Prostate gland (tissue), 2 donors: ENCODE measurements at places on chromosomes 4 and X. TPM values are rescaled to one million over a fixed set of nuclear protein-coding genes. Genes with fewer than 3 reads are reported as not detected.

The HPGD gene
- total RNA-seq, result 37.7 TPM

The SHROOM3 gene
- total RNA-seq, result 107 TPM

GRCh38 chr4:142043509-142043908 lies 407.1 kb downstream of the IL15 start:
- no peak for DNase-seq
- no peak overlapping the region for H3K4me3 ChIP-seq
- no peaks in the 10 kb centered on the region for H3K36me3 ChIP-seq

DNA sequence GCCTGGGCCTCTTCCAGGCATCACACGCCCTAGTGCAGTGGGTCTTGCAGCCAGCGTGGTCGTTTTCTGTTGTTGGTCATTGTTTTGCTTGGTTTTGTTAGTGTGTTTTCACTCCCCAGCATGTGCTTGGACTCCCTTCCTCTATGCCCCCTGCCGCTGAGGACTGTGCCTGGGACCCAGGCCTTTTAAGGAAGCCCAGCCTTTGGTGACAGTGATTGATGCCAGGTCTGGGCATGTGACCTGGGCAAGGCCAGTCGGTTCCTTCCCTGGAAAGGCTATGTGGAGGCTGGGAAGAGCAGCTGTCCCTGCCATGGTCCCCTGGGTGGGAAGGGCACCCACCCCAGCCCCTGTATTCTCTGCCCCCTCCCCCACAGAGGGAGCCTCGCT lies 8.8 kb upstream of the GRPEL1 start:
- H3K4me1 ChIP-seq, result no peaks in the 10 kb centered on the region
- no peaks in the 10 kb centered on the region for H3K36me3 ChIP-seq
- no peak overlapping the region for H3K4me3 ChIP-seq
- H3K27me3 ChIP-seq, result no peaks in the 10 kb centered on the region
- H3K27ac ChIP-seq, result no peak overlapping the region

DNA sequence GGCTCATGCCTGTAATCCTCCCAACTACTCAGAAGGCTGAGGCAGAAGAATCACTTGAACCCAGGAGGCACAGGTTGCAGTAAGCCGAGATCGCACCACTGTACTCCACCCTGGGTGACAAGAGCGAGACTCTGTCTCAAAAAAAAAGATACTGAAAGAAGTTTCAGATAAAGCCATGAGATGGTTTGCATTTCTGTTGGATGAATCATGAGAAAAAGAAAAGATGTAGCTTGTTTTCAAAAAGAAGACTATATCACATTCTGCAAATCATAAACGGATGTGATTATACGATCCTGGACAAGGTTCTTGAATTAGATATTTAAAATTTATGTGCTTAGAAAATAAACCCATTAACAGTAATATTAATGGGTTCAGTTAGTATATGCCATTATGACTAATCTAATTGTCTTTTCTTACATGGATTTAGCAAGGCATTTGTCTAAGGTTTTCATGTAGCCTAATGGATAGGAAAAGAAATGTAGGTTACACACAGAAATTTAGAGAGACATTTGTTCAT lies 345.9 kb downstream of the SLC7A11 start:
- no peak for DNase-seq
- no peak overlapping the region for H3K4me3 ChIP-seq
- H3K36me3 ChIP-seq, result no peaks in the 10 kb centered on the region
- no peaks in the 10 kb centered on the region for H3K27me3 ChIP-seq

GRCh38 chr4:100690812-100691211 lies 173.0 kb upstream of the EMCN start:
- no peak overlapping the region for H3K4me3 ChIP-seq
- H3K27ac ChIP-seq, result no peak overlapping the region
- H3K27me3 ChIP-seq, result no peaks in the 10 kb centered on the region

The CAPN6 gene
- total RNA-seq, result 0.50 TPM

The RNF212 gene
- 15.3 TPM for total RNA-seq

- DNase-seq, result no peak
- H3K27ac ChIP-seq, result no peak overlapping the region
- H3K27me3 ChIP-seq, result no peaks in the 10 kb centered on the region
- H3K4me3 ChIP-seq, result no peak overlapping the region
- H3K36me3 ChIP-seq, result no peaks in the 10 kb centered on the region
Observed at GRCh38 chr4:177051473-177052060, 258.1 kb upstream of the NEIL3 start.

The EDA2R gene
- total RNA-seq, result 3.8 TPM

GRCh38 chrX:29671421-29671820 lies 543.9 kb upstream of the MAGEB2 start:
- H3K27me3 ChIP-seq, result no peaks in the 10 kb centered on the region
- no peak overlapping the region for H3K4me3 ChIP-seq
- no peaks in the 10 kb centered on the region for H3K36me3 ChIP-seq

The RADX gene
- 0.96 TPM for total RNA-seq

DNA sequence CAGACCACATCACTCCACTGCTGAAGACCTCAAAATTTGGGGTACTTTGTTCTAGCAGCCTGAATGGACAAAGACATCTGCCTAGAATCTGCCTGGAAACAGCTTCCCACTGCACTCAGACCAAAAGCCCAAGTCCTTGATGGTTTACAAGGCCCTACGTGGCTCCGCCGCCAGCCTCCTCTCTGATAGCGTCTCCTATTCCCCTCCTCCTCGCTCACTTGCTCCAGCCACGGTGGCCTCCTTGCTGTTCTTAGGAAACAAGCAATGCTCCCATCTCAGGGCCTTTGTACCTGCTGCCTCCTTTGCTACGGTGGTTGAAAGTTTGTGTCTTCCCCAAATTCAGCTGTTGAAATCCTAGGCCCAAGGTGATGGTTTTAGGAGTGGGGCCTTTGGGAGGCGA lies 34.7 kb upstream of the SORCS2 start:
- H3K4me1 ChIP-seq, result no peaks in the 10 kb centered on the region
- H3K27ac ChIP-seq, result no peak overlapping the region
- H3K27me3 ChIP-seq, result no peaks in the 10 kb centered on the region
- no peaks in the 10 kb centered on the region for H3K36me3 ChIP-seq
- DNase-seq, result no peak
- no peak overlapping the region for H3K4me3 ChIP-seq

The IQSEC2 gene
- 38.7 TPM for total RNA-seq

DNA sequence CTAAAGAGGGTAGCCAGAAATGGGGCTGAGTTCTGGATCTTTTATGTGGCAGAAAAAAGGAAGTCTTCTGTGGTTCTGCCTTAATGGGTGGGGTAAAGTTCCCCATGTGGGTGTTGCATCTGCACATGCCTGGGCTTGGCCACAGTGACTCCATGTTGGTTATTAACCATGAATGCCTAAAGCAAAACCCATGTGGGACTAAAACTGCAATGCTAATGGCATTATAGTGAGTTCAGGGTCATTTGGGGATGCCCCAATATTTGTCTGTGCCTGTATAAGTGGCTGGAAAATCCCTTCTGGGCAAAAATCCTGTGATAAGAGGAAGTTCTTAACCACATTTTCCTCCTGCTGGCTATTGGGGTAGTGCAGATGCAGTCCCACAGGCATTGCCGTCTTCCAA lies 857.4 kb downstream of the FAT4 start:
- DNase-seq, result no peak
- no peaks in the 10 kb centered on the region for H3K27me3 ChIP-seq
- no peak overlapping the region for H3K27ac ChIP-seq
- no peak overlapping the region for H3K4me3 ChIP-seq

GRCh38 chrX:139691843-139692505 lies 16.0 kb downstream of the MCF2 start:
- no peaks in the 10 kb centered on the region for H3K27me3 ChIP-seq
- H3K36me3 ChIP-seq, result no peaks in the 10 kb centered on the region
- H3K27ac ChIP-seq, result no peak overlapping the region
- peak overlapping the region; percentile 31 for H3K4me3 ChIP-seq

DNA sequence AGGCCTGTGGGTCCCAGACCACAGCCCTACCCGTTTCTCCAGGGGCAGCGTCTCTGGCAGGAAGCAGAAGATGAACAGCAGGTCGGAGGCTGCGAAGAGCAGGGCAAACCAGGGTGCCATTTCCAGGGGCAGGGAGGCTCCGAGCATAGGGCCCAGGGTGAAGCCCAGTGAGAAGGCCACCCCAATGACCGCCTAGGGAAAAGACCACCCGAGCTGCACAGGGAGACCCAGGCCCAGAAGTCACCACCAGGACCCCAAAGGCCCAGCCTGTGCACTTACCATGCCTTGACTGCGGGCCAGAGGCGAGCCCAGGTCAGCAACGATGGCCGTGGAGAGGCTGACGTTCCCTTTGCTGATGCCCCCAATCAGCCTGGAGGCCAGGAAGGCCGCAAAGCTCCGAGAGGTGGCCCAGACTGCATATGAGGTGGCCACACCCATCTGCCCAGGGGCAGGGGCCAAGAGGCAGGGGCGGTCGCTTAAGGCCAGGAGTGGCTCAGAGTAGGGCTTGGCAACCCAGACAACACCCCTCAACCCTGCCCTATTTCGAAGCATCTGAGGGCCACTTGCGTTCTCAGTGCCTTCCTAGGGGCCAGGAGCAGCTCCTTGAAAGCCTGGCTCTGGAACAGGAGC lies 30.8 kb downstream of the NOP14 start:
- peaks cover 8% of the 10 kb centered on the region for H3K36me3 ChIP-seq
- no peak for DNase-seq
- peaks cover 31% of the 10 kb centered on the region for H3K4me1 ChIP-seq
- H3K4me3 ChIP-seq, result no peak overlapping the region
- no peaks in the 10 kb centered on the region for H3K27me3 ChIP-seq

The MAGEC2 gene
- not detected for total RNA-seq

The NIPAL1 gene
- total RNA-seq, result 5.6 TPM

- H3K27me3 ChIP-seq, result no peaks in the 10 kb centered on the region
- H3K36me3 ChIP-seq, result no peaks in the 10 kb centered on the region
- H3K27ac ChIP-seq, result no peak overlapping the region
- H3K4me3 ChIP-seq, result no peak overlapping the region
- no peaks in the 10 kb centered on the region for H3K4me1 ChIP-seq
Observed at GRCh38 chrX:124605511-124605910, 259.1 kb downstream of the SH2D1A start.

DNA sequence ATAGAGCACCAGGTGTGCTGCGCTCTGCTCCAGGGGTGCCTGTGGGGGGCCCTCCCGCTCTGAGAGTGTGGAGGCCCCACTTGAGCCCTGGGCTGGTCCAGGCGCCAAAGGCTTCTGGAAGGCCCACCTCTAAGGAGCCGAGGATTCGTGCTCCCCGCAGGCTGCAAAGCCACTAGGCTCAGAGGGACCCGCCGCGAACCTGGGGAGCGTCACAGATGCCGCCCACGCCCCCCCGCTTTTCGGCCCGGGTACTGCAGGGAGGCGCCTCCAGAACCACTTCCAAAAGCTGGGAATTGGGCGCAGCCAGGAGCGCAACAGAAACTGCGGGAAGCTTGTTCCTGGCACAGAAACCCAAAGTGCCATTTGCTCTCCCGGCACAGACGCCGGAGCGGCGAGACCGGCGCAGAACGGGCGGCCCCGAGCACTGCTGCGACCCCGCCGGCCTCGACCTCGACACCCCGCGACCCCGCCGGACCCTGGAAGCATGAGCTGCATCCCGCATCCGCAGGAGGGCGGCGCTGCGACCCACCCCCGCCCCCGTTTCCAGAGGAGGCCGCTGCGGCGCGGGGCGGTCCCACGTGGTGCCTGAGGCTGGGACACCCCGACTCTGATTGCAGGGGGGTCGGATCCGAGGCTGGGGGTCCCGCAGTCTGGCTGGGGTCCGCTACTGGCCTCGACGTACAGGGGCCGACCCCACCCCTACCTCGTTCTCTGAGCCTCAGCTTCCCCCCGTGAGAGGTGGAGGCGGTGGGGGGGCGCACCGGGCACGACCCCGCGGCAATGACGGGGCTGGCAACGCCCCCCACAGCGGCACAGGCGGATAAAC lies 30.8 kb downstream of the CPLX1 start:
- H3K27ac ChIP-seq, result no peak overlapping the region
- H3K36me3 ChIP-seq, result no peaks in the 10 kb centered on the region
- peak overlapping the region; percentile 6 for H3K4me3 ChIP-seq
- peaks cover 7% of the 10 kb centered on the region for H3K27me3 ChIP-seq
- peaks cover 6% of the 10 kb centered on the region for H3K4me1 ChIP-seq

The TCP11X2 gene
- total RNA-seq, result 0.40 TPM

The MID1 gene
- total RNA-seq, result 26.1 TPM

DNA sequence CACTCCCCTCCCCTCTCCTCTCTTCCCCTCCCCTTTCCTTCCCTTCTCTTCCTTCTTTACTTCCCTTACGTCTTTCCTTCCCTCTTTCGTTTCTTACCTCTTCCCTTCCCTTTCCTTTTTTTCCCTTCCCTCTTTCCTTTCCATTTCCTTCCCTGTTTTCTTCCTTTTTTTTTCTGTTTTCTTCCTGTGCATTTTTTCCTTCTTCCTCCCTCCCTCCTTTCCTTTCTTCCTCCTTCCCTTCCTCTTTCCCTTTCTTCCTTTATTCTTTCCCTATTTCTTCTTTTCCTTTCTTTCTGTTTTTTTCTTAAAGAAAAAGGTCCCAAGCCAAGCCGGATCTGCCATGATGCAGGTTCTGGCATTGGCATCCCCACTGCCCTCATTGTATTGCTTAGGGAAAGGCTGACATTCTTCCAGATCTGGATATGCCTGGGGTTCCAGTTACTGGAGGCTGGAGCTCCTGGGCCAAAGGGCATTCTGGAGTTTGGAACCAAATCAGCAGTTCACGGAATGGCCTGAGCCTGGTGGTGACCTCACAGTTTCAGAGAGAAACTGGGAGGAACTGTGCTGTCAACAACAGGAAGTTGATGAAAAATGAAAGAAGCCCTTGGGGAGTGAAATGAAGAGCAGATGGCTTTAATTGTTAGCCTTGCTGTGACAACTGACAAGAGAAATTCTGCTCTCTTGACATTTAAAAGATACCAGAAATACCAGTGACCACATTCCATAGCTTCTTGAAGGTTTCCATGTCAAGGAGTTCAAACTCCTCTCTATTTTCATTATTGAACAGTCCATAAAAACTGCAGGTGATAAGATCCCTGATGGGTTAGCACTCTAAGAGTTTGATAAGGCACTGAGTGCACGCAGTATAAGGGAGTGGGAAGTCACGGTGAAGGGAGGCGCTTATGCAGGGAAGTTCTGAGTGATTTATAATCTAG lies 622.1 kb downstream of the SPRY1 start:
- no peak for DNase-seq
- H3K27ac ChIP-seq, result no peak overlapping the region
- no peaks in the 10 kb centered on the region for H3K27me3 ChIP-seq

The XPNPEP2 gene
- total RNA-seq, result not detected

DNA sequence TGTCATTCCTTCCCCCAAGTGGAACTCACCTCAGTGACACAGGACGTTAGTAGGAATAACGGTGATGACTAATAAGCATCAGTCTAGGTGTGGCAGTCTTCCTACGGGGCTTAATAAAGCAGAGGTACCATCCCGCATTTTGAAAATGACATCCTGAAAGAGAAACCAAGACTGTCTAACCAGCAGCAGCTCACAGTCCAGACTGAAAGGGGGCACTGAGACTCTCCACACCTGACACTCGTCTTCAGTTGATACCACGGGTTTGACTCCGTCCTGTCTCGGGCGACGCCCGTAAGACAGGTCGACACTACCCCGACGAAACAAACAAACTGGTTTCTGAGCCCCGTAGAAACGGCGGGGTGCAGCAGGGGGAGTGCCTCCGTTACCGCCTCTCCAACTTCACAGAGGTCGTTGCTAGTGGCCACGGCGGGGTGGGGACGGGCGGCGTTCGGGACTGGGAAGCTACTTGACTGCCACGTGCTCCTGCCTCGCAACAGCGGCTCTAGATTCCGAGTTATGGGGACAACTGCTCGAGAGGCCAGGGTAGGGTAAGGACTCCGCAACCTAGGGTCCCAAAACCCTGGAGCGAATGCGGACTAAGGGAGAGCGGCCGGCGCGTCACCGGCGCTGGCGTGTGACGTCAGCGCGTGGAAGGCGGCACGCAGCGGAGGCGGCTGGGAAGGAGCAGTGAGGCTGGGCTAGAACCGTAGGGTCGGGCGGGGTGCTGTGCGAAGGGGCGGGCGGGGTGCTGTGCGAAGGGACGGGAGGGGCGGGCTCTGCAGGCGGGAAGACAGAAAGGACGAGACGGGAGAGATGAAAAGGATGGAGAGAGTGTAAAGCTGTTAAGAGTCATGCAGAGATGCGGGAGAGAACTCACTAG lies at the start of gene NEK1:
Gene NEK1, minus strand, starts transcription at position 593 of the 880 bp plus-strand sequence. CDS start 9,953 bp downstream, outside the sequence.
- DNase-seq, result peak; percentile 65
- H3K4me3 ChIP-seq, result peak within 1 kb of the TSS; percentile 82
- H3K36me3 ChIP-seq, result no peaks in the 10 kb centered on the region
- no peaks in the 10 kb centered on the region for H3K4me1 ChIP-seq
